Memory B cell (primary cell): ENCODE measurements at places on chromosomes 5 and 9.

DNA sequence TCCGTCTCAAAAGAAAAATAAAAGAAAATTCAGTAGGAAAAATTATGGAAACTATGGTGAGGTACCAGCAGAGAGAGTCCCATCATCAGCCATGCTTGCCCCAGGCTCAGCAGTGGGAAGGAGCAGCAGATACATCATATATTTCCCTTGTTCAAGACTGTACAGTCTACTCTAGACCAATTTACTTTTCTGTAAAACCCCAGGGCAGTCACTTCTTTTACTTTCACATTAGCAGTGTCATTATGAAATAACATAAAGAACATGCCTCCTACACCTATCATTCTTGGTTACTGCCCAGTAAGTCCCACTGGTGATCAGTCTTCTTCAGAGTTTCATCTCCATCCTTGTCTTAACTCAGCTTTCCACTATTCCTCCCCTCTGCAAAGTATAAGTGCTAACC lies 1145.0 kb downstream of the MAT2B start:
- no peak for DNase-seq

- no peak for DNase-seq
Observed at GRCh38 chr5:97164846-97165245, 18.2 kb downstream of the RIOK2 start.

DNA sequence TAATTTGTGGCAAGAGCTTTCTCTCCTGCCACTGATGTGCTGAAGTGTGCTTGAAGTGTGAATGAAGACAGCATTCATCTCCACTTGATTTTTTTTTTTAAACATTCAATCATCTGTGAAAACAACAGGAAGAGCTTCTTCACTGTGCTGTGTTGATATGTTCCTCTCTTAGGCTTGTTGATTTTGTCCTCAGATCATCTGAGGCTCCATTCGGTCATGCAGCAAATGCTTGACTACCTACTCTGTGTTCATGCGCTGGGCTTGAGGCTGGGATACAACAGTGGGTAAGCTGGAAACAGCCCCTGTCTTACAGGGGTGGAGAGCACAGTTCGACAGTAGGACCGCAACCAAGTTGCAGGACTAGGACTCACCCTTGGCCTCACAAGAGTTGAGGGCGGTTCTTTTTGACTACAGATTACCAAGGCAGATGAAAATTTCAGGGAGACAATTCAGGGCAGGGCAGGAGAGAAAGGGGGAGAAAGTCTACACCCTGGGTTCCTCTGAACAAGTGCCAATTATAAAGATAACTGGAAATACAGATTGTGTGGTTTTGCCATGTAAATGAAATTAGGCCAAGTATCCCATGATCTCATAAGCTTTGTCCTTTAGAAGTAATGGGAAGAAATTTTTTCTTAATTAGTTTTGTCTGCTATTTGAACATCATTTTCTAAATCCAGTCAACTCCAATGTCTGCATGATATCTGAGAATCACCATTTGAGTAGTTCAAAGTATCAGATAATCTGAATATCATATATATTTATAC lies 31.0 kb upstream of the F2R start:
- no peak for DNase-seq

GRCh38 chr9:136081113-136081825 lies 13.8 kb downstream of the NACC2 start:
- DNase-seq: no peak

GRCh38 chr5:153347611-153348010 lies 142.9 kb upstream of the GRIA1 start:
- DNase-seq: no peak

DNA sequence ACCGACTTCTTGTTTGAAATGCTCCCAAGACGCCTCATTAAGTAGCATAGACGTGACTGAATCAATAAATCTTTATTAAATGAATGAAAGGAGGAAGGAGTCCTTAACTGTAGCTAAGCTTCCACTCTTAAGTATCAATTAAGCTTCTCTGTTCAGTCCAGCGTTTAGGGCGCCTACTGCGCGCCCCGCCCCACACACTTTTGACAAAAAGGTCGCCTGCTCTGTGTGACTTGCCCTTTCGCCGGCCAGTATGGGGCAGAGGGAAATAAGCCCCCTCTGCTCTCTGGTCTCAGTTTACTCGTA lies 662 bp upstream of the DOLPP1 start:
- DNase-seq: no peak

DNA sequence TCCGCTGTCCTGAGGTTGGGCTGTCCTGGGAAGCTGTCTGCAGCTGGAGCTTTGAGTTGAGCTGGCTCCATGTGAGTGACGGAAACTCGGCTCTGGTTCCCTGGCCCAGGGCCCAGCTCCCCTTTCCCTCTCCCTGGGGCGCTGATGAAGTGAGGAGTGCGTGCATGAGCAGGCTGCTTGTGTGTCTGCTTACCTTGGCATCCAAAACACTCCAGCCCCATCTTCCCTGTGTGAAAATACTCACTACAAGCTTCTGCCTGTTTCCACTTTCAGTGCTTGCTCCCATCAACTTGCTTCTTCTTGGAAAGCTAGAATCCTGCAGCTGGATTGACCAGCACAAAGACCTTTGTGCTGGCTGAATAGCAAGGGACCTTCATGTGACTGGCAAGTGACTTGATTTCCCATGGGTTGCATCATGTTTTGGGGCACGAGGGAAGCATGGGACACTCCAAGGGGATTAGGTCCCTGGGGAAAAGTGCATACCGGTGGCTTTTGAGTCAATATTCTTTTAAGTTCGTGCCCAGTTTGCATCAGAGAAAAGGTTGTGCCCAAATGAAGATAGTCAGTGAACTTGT lies 198.1 kb downstream of the GADD45G start:
- DNase-seq: no peak

GRCh38 chr5:45171563-45171962 lies 362.8 kb downstream of the MRPS30 start:
- no peak for DNase-seq

DNA sequence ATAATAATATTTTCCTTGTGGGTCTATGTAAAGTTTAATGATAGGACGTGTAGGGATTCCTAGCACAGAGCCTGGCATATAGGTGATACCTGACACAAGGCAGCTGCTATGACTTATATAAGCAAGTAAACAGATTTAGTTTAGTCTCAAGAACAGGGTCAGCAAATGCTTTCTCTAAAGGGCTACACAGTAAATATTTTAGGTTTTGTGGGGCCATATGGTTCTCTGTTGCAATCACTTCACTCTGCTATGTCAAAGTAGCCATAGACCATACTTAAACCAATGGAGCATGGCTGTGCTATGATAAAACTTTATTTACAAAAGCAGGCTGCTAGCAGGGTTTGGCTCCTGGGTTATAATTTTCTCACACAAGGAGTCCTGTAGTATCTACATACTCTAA lies 204.8 kb upstream of the KLF4 start:
- no peak for DNase-seq

DNA sequence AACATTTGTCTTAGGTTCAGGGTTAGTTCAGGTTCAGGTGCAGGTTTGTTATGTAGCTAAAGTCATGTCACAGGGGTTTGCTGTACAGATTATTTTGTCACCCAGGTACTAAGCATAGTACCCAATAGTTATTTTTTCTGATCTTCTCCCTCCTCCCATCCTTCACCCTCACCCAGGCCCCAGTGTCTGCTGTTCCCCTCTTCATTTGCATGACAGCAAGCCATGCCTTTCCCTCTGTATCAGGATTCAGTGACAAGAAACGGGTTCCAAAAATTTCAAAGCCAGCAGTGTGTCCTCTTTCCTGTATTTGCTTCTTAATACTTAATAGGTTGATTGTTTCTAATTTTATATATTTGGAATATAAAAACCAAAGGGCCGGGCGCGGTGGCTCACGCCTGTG lies 330.8 kb upstream of the SGCD start:
- DNase-seq: no peak

GRCh38 chr5:111968459-111968858 lies 211.5 kb upstream of the NREP start:
- DNase-seq: no peak

GRCh38 chr5:25448646-25449045 lies 803.9 kb upstream of the CDH10 start:
- DNase-seq: no peak

DNA sequence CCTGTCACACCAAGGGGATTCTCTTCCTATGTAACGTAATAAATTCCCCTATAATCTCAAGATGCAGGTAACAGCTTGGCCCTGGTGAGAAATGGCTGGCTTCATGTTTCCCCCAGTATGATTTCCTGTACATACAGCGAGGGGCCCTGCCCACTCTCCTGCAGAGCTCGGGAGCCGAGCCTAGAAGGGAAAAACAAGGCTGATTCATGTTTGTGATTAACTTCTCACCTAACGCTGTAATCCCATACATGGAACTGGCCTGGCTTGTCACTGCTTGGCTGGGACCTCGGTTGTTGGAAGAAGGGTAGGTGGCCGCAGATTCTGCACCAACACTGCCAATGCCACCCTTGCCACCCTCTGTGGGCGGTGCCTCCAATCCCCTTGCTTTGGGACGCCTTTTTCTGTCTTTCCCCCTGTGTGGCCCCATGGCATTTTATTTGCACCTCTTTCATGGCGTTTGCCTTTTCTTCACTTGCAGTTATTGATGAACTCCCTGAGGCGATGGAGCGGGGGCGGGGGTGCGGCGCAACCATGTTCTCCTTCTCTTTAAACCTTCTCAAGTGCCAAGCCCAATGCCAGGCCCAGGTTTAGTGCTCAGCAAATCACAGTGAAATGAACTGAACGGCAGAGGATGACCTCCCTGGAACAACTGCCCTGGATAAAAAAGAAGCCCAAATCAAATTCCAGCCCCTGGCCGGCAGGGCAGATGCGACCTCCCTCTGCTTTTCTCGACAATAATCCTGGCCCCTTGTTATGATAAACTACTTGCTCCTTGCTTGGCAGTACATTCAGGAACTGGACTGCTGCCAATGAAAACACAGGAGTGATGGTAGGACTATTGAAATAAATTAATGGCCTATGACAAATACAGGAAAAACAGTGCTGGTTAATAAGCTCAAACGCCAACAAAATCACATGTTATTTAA lies 108.1 kb downstream of the TMEM174 start:
- no peak for DNase-seq

DNA sequence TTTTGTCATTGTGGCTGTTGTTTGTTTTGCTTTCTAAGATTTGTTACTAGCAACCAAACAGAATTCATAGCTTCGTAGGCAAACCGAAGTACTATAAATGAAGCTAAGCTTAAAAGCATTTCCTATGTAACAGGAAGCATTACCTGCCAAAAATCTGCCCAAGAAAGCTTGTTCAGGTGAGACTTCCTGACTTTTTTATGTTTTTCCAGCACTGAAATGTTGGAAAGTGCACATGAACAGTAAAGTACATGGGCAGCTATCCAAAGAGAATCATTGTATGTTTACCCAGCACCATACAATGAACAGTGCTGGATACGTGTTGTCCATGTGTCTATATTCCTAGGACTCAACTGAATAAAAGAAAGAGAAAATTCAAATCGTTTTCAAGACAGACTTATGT lies 247.1 kb downstream of the NFIB start:
- no peak for DNase-seq

GRCh38 chr9:117313989-117314388 lies 100.9 kb downstream of the ASTN2 start:
- DNase-seq: no peak
